ENCODE measurements at places on chromosomes 1 and 21. TPM values are rescaled to one million over a fixed set of nuclear protein-coding genes. Genes with fewer than 3 reads are reported as not detected.

The SLC9C2 gene
- 0.10 TPM for polyA plus RNA-seq

The SPRR2F gene
- polyA plus RNA-seq = not detected

The LCE2A gene
- not detected for polyA plus RNA-seq

The BCL2L15 gene
- 1.2 TPM for polyA plus RNA-seq

The GUCA2B gene
- not detected for polyA plus RNA-seq

The PKP1 gene
- 0.24 TPM for polyA plus RNA-seq

The OR2T33 gene
- polyA plus RNA-seq = not detected

The S100A9 gene
- polyA plus RNA-seq = 9.1 TPM

The OR2AK2 gene
- polyA plus RNA-seq = not detected

The LCK gene
- polyA plus RNA-seq = 6.5 TPM

The SYPL2 gene
- polyA plus RNA-seq = 9.4 TPM

The SETSIP gene
- polyA plus RNA-seq = 1.0 TPM

The KIF26B gene
- polyA plus RNA-seq = 29.9 TPM

The ANKRD34A gene
- 0.64 TPM for polyA plus RNA-seq

The CD5L gene
- polyA plus RNA-seq = not detected

The MYBPHL gene
- polyA plus RNA-seq = 0.26 TPM

The RHEX gene
- polyA plus RNA-seq = 4.7 TPM

The DISP3 gene
- 2.0 TPM for polyA plus RNA-seq

The ARTN gene
- polyA plus RNA-seq = 1.7 TPM

The CYP4X1 gene
- polyA plus RNA-seq = 10.6 TPM

The CZIB gene
- polyA plus RNA-seq = 93.9 TPM

The URB1 gene
- polyA plus RNA-seq = 11.8 TPM

The ADAM30 gene
- polyA plus RNA-seq = not detected

The HES2 gene
- 0.33 TPM for polyA plus RNA-seq

The LCE4A gene
- not detected for polyA plus RNA-seq

The SLC45A1 gene
- 4.0 TPM for polyA plus RNA-seq

The ATF3 gene
- 10.6 TPM for polyA plus RNA-seq

The KANK4 gene
- 24.1 TPM for polyA plus RNA-seq

The OR2L3 gene
- polyA plus RNA-seq = not detected

The RCAN3 gene
- polyA plus RNA-seq = 10.7 TPM

The PTPN22 gene
- polyA plus RNA-seq = 0.38 TPM

The KRTAP21-3 gene
- not detected for polyA plus RNA-seq

The LRRC53 gene
- not detected for polyA plus RNA-seq

The ANKRD65 gene
- 12.0 TPM for polyA plus RNA-seq

The CDC20 gene
- 36.9 TPM for polyA plus RNA-seq

The RGS1 gene
- 1.3 TPM for polyA plus RNA-seq

The KRTAP10-3 gene
- polyA plus RNA-seq = not detected

The ILDR2 gene
- polyA plus RNA-seq = 15.0 TPM

The AMY2A gene
- polyA plus RNA-seq = 0.47 TPM

The SPATA45 gene
- polyA plus RNA-seq = 0.28 TPM

The PADI6 gene
- not detected for polyA plus RNA-seq

The CALML6 gene
- 1.1 TPM for polyA plus RNA-seq

The FMO3 gene
- polyA plus RNA-seq = 0.14 TPM

The GCLM gene
- 9.0 TPM for polyA plus RNA-seq

The SLC45A3 gene
- polyA plus RNA-seq = 11.8 TPM

The HMGB4 gene
- polyA plus RNA-seq = not detected
